ENCODE measurements at places on chromosomes 1 and 21. TPM values are rescaled to one million over a fixed set of nuclear protein-coding genes. Genes with fewer than 3 reads are reported as not detected.

GRCh38 chr21:45558044-45558721 is 15.9 kb upstream of the SLC19A1 start:
- peaks cover 9% of the 10 kb centered on the region for H3K4me1 ChIP-seq
- no peak for DNase-seq
- H3K27ac ChIP-seq, result no peak overlapping the region
- H3K36me3 ChIP-seq, result no peaks in the 10 kb centered on the region

GRCh38 chr1:5725406-5725805 is 266.8 kb downstream of the NPHP4 start:
- H3K27ac ChIP-seq, result no peak overlapping the region
- no peaks in the 10 kb centered on the region for H3K27me3 ChIP-seq
- H3K4me3 ChIP-seq, result no peak overlapping the region
- H3K36me3 ChIP-seq, result no peaks in the 10 kb centered on the region

- no peaks in the 10 kb centered on the region for H3K27me3 ChIP-seq
- H3K27ac ChIP-seq, result peak within 1 kb of the TSS; percentile 86
- H3K36me3 ChIP-seq, result peaks cover under 1% of the 10 kb centered on the region
- peak within 1 kb of the TSS; percentile 87 for H3K4me3 ChIP-seq
- peaks cover 9% of the 10 kb centered on the region for H3K4me1 ChIP-seq
Measured at GRCh38 chr1:25799935-25800702, at the start of gene SELENON. Gene SELENON (plus strand): TSS chr1:25800193. CDS start chr1:25800231, 38 bp downstream.

GRCh38 chr1:112332176-112333150 is 63.6 kb upstream of the CTTNBP2NL start:
- H3K27me3 ChIP-seq, result peaks cover 34% of the 10 kb centered on the region
- H3K36me3 ChIP-seq, result no peaks in the 10 kb centered on the region
- no peak for DNase-seq
- no peaks in the 10 kb centered on the region for H3K4me1 ChIP-seq
- no peak overlapping the region for H3K4me3 ChIP-seq

GRCh38 chr1:46543382-46543760 is 8.1 kb downstream of the KNCN start:
- H3K27ac ChIP-seq, result no peak overlapping the region
- H3K4me1 ChIP-seq, result no peaks in the 10 kb centered on the region
- H3K36me3 ChIP-seq, result no peaks in the 10 kb centered on the region
- H3K27me3 ChIP-seq, result peaks cover 71% of the 10 kb centered on the region

OR2L8 gene
- total RNA-seq, result not detected

OR2L3 gene
- not detected for total RNA-seq

All from IMR-90 (cell line).